ENCODE measurements at places on chromosomes 6 and 20.

DNA sequence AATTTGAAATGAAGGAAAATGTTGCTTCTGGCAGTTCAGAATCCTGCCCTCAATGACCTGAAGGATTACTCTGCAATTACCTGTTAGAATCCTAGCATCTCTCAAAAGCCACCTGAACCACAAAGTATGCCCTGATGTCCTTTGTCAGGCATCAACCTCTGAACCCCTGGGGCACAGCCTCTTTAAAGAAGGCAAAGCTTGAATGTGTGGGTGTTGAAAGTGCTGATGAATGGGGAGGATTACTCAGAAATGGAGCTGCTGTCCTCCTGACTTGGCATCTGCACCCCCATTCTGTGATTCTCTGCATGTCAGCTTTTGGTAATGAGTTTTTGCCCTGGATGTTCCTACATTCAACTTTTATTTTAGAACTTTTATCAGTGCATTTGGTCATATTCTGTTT, 179.2 kb downstream of the PKHD1 start:
- DNase-seq = no peak

GRCh38 chr20:45588800-45589199, 9.7 kb upstream of the WFDC8 start:
- DNase-seq = no peak

- DNase-seq = no peak
These were observed 101.0 kb upstream of the EDN1 start for GRCh38 chr6:12189150-12189549.

DNA sequence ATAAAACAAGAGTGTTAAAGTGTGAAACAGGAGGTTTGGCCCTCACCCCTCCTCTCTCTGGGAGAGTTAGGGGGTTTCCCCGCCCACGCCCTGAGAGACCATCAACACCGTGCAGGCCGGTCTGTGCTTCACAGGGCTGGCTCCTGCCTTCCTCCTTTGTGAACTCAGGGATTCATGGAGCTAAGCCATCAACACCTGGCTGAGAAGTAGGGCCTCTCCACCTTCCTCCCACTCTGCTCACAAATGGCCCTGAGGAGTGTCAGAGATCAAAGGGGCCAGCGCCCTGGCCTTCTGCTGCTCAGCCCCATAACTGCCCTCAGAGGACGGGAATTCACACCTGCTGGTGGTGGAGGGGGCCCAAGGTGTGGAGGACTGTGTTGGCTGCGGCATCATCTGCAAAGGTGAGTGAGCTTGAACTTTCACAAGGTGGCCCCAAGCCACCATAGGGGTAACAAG, 88.6 kb downstream of the PSMB1 start:
- peak; percentile 29 for DNase-seq

- no peak for DNase-seq
These were observed 5.0 kb downstream of the HLA-A start for GRCh38 chr6:29947077-29947980.

GRCh38 chr6:44185953-44186634, 27.5 kb downstream of the CAPN11 start:
- no peak for DNase-seq

- peak; percentile 29 for DNase-seq
These were observed 1.1 kb downstream of the CEBPB start for GRCh38 chr20:50191544-50192363.

DNA sequence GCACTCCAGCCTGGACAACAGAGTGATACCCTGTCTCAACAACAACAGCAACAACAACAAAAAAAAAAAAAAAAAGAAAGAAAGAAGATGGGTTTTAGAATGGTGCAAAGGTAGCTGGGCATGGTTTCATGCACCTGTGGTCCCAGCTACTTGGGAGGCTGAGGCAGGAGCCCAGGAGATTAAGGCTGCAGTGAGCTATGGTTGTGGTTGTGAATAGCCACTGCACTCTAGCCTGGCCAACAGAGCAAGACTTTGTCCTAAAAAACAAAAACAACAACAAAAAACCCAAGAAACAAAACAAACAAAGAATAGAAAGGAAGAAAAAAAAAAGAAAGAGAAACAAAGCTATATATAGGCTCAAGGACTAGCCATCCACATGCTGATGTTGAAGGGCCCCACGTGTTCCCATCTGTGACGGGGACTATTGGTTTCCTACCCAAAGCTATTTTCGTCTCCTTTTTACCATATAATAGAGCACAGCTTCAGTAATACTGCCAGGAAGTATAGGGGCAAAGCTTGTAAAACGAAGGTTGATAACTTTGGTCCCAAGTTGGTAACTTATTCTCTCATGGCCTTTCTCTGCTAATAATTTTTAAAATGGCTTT, 7.9 kb upstream of the EEF1E1 start:
- DNase-seq = no peak

GRCh38 chr20:62048821-62049291, 16.8 kb downstream of the TAF4 start:
- no peak for DNase-seq

DNA sequence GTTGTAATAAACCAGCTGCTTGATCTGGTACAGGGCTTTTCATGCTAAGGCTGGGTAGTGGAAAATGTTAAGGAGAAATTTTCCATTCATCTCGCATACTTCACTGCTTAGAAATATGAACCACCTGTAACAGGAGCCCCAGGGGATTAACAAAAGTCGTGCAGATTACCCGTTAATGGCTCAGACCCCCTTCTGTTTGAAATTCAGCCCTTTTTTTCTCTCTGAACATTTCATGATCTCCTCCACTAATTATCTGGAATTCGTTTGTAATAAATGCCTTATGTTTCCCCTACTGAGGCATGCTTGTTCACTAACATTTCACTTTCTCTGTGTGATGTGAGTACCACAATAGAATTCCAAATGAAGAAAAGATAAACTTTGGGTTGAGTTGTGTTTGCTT, 336.4 kb upstream of the HSF2 start:
- DNase-seq = no peak

- no peak for DNase-seq
These were observed 121.7 kb downstream of the MRPL14 start for GRCh38 chr6:44005507-44005903.

DNA sequence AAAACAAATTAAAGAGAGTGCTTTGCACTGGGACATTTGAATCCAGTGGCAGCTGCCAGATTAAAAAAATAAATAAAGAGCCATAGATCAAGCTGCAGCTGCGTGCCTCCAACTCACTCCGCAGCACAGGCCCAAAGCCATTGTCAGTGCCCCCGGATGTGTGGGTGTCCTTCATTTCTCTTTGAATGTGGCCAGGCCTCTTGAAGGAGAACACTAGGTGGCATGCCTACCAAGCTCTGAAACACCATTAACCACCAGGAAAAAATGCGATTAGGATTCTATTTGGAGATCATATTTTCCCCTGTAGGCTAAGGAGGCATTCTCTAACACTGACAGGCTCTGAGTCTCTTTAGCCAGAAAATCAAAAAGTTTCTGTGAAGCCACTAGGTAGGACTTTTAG, 549.8 kb downstream of the PRKN start:
- DNase-seq = no peak

GRCh38 chr6:112320561-112321318, 26.4 kb upstream of the RFPL4B start:
- no peak for DNase-seq

DNA sequence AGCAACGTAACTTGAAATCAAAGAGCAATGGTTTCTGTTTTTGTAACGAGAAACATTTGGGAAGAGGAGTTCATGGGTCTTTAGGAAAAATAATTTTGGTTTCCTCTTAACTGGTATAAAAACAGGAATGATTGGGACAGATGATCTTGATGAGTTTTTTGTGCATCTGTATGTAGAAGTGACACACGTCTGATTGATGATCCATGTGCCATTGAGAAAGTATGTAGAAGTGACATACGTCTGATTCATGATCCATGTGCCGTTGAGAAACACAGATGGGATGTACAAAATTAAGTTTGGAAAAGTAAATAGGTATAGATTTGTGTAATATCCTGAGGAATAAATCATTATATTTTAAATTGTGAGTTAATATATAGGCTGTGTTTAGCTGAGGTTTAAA, 2.1 kb downstream of the KIAA1586 start:
- DNase-seq = no peak

- DNase-seq = peak; percentile 30
These were observed 2.2 kb upstream of the OXT start for GRCh38 chr20:3068986-3069900.

GRCh38 chr6:95117236-95117635, 460.1 kb upstream of the MANEA start:
- DNase-seq = no peak

DNA sequence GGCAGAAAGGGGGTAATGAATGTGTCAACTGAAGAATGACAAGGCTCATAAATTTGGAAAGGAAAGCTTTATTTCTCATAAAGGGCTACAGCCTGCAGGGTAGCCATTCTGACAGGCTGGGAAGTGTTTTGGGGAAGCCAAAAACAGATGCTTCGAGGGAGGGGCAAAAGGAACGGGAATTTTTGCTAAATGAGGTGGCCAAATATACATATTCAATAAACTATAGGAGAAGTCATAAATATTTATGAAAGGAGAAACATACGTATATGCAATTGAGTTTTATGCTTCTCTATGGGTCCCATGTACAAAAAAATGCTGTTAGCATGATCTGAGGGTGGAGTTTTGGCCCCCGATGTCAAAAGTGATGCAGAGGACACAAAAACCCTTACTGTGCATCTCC, 180.7 kb downstream of the FNDC1 start:
- no peak for DNase-seq

- peak; percentile 9 for DNase-seq
These were observed 485.4 kb upstream of the MANEA start for GRCh38 chr6:95091823-95092436.

- no peak for DNase-seq
These were observed 37.0 kb downstream of the TGM2 start for GRCh38 chr20:38127920-38128528.

- DNase-seq = peak; percentile 34
These were observed 38.6 kb upstream of the SENP6 start for GRCh38 chr6:75563032-75563431.

- no peak for DNase-seq
These were observed 336.6 kb downstream of the CDH4 start for GRCh38 chr20:61588411-61589385.

DNA sequence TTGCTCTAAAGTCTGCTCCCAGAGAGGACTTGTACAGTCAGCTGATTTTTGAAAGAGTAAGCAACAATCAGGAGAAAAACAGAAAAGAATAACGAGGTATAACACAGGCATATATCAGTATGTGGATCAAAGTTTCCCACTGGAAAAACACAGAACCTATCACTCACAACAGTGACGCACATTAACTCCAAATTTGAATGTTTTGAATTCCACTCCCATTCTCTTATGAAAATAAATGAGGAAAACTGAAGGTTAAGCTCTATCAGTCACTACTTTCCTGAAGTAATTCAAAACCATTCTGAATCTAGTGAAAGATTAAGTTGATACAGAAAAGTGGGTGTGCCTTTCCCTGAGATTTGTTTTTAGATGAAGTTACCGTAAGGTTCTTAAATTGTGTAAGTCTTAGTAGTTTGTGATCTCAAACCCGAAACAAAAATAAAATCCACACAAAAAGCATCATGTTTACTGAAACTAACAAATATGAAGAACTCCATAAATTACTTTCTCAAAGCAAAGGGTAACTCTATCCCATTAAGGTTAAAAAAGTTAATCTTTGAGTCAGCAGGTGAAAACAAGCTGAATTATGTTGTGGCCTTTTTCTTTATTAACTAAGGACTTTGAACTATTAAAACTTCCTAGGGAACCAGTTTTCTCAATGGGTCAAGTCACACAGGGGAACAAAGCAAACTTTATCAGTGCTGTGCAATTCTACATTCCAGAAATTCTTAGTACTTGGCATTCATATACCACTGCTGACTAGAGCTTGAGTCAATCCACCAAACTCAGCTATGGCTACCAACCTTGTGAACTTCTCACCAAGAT, 115.7 kb downstream of the OGFRL1 start:
- DNase-seq = no peak

DNA sequence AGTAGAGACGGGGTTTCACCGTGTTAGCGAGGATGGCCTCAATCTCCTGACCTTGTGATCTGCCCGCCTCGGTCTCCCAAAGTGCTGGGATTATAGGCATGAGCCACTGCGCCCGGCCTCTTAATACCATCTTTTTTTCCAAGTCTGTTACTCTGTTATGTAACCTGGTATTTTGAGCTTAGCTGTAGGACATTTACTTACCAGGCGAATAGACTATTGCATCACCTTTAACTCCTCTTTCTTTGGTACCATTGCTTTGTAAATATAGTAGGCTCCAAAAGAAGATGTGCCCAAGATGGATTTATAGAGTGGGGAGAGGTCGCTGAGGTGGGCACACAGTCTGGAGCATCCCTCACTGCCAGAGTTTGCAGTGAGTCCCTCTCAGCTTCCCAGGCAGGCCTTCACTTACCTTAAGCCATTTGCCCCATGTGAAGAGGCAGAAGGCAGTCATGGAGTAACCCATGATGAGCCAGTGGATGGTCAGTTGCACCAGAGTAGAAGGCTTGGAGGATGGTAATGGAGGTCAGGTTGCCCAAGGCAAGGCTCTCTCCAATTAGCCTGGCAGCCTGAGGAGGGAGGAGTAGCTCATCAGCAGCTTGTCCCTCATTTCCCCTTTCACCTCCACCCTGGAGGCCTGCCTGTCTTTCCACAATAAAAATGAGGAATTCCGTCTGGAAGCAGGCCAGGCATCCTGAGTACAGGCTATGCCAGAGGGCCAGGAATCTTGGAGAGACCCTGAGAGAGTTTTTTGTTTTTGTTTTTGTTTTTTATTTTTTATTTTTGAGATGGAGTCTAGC, 9.7 kb downstream of the TIAM2 start:
- no peak for DNase-seq

DNA sequence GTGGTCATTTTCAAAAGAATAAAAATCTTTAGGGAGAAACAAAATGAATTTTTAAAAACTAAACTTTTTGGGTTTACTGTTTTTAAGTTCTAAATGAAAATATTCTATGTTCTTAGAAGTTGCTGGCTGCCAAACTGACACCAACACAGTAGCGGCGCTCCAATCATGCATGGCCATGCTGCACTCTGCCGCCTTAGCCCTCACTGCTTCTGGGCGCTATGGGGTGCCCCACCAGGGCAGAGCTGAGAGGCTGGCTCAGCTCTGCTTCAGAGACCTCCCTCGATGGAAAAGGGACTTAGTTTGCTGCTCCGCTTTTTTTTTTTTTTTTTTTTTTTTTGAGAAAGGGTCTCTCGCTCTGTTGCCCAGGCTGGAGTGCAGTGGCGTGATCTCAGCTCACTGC, 20.9 kb downstream of the EZR start:
- no peak for DNase-seq

GRCh38 chr6:119523556-119523955, 174.0 kb upstream of the MAN1A1 start:
- no peak for DNase-seq

- DNase-seq = no peak
These were observed 449 bp upstream of the AVP start for GRCh38 chr20:3084986-3085360.

DNA sequence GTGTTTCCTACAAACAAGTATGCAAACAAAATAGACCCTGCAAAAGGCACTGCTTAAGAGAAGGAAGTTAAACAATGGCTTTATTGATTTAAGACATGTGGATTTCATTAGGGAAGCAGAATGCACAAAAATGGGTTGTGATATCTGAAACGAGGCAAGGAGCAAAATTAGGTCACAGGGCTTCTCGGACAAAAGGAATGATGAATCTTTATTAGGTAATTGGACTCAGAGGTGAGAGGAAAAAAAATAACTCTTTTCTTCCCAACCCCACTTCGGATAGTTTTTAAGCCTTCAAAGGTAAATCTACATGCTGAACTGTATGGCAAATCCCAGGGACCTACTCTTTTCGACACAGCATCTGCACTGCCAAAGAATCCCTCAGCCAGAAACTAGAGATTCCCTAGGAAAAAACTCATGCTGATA, 183.0 kb upstream of the TAB2 start:
- DNase-seq = no peak
